ENCODE measurements at places on chromosomes 6 and 20.

DNA sequence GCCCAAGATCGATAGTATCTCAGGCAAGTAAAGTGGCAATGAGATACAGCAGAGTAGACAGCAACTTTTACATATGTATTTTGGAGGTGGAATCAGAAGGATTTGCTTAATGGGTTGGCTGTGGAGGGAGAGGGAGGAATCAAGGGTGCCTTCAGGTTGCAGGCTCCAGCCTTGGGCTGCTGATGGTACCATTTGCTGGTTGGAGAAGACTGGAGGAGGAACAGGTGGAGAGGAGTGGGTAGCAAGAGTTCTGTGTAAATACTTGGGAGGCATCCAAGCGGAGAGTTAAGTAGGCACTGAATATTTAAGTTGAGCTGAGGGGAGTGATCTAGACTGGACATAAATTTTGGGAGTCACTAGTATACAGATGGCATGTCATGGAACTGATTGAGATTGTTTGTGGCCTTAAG, 5.2 kb downstream of the BICRAL start:
- DNase-seq, result no peak

DNA sequence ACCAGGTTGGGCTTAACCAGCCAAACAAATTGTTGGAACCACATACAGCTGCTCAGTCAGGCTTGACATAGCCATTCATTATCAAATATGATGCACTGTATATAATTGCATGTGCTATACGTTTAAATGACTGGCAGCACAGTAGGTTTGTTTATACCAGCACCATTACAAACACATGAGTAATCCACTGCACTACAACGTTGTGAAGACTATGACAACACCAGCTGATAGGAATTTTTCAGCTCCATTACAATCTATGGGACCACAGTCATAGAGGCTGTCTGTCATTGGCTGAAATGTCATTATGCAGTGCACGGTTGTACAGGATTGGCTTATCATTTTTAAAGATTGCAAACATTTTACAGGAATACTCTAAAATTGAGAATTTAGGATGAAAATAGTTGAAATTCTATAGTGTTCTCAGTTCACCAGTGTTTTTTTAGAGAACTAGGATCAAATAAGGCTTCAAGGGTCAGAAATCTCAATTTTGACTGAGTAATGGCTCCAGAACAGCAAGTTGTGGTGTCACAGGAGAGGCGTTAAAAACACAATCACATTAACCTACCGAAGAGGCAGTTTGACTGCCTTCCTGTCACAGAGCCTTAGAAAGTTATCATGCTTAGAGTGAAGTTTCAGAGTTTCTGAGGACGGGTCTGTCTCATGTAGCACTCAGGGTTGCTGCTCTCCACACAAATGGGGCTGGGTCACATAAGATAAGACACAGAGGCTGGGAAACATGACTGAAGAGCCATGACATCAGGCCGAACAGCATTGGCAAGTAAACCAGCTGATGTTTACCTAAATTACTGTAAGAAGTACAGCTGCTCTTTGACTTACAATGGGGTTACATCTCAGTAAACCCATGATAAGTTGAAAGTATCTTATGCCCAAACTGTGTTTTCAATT, 60.7 kb upstream of the SMLR1 start:
- no peak for DNase-seq

- no peak for DNase-seq
These were observed 147.7 kb downstream of the GPX5 start for GRCh38 chr6:28673417-28673786.

GRCh38 chr6:11330413-11330760, 97.9 kb upstream of the NEDD9 start:
- DNase-seq, result no peak

All from fibroblast of skin of left biceps (primary cell).